ENCODE measurements at places on chromosomes 2 and 18.

DNA sequence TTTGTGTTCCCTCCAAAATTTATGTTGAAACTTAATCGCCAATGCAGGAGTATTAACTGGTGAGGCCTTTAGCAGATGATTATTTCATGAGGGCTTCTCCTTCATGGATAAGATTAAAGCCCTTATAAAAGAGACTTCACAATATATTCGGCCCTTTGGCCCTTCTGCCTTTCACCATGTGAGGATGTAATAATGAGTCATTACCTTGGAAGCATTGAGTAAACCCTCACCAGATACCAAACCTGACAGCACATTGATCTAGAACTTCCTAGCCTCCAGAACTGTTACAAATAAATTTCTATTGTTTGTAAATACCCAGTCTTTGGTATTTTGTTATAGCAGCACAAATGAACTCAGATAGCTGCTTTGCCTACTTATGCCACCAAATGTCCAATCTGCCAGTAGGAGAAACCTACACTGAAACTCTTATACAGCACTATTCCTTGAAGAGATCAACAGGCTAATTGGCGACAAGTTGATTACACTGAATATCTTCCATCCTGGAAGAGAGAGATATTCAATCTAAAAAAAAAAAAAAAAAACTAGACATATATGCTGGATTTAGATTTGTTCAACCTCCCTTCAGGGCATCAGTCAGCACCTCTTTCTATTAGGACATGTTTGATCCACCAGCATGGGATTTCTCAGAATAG is 125.9 kb upstream of the COL5A2 start:
- peak; percentile 50 for DNase-seq

- DNase-seq, result peak; percentile 40
Measured at GRCh38 chr2:99380376-99381010, 43.3 kb downstream of the EIF5B start.

GRCh38 chr2:33307659-33308270 is 168.7 kb upstream of the RASGRP3 start:
- DNase-seq, result no peak

DNA sequence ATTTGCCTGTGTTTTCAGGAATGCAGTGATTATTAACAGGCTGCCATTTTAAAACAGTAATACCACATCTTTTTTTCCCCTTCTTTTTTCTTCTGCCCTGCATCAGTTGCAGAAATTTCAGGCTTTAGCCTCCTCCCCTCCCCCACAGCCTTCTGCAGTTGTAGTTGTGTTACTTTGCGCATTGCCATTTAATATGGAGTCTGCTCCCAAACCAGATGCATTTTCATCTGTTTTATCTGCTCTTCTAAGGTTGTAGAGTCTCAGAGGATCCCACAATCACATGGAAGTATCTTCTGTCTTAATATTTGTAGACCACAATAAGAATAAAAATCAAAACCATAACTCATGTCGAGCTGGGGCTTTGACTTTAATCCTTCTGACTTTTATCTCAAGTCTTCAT is 3.8 kb downstream of the ASXL3 start:
- no peak for DNase-seq

GRCh38 chr2:117058366-117058765 is 756.1 kb upstream of the DDX18 start:
- DNase-seq, result peak; percentile 2

DNA sequence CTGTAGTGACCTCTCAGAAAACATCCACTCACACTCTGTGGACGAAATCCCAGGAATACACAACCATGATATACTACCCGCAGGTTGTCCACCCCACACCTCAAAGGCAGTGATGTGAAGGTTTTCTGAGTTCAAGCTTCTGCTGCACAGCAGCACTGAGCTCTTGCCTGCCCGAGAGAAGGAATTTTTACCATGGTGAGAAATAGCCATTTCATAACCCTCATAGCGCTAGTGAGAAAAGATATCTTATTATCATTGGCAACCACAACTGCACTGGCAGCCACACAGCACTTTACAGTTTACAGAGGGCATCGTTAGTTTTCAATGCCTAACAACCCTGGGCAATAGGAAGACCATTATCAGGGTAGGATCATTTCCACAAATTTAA is 36.9 kb downstream of the NAPG start:
- no peak for DNase-seq

GRCh38 chr18:25825979-25826776 is 264.2 kb downstream of the SS18 start:
- DNase-seq, result no peak

- no peak for DNase-seq
Measured at GRCh38 chr2:144780983-144781382, 261.1 kb upstream of the ZEB2 start.

DNA sequence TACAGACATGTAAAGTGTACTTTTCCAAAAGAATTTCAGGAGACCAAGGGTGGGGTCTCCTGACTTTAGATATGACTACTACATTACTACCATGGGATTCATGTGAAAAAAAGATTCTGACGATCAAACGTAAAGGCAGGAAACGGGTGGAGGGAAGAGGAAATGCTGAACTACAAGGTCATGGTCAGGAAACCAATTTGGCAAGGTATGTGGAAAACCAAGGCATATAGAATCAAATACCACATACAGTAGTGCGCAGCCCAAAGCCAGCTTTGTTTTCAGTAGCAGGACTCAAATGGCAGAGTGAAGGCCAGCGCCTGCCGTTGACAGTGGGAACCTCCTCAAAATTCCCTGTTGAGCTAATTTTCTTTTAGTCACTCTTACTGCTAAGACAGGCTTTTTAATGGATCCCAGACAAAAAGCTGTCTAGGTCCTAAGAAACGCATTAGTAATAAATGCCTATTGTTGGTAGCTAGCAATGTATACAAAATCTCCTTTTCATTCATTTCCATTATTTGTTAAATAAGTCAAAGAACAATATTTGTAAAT is 57.6 kb upstream of the SERTAD2 start:
- no peak for DNase-seq

DNA sequence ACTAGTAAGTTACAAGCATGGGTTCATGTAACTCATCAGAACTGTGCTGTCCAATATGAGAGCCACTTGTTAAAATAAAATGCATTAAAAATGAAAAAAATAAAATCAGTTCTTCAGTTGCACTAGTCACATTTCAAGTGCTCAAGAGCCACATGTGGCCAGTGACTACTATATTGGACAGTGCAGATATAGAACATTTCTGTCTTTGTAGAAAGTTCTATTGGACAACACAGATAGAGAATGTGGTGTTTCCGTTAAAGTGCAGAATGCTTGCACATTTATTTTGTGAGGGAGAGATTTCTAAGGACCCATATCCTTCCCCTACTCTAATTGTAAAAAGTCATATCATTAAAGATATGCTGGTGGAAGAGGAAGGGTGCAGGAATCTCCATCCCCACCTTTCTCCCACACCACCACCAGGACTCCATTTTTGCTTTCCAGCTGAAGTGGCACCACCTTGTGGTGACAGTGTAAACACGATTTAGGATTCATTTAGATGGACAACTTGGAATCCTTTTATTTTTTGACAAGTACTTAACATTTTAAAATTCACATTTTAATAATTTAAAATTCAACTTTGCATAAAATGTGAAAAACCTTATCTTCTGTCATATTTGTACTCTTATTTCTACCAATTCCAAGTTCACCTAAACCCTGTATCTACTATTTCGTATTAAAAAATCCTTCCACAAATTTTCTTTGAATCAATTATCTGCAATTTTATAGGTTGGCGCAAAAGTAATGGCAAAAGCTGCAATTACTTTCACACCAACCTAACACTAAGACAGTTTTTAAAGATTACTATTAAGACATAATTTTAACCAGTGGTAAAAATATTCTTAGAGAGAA is 9.4 kb upstream of the CD302 start:
- DNase-seq, result peak; percentile 57

GRCh38 chr18:46053368-46054095 is 18.5 kb downstream of the PSTPIP2 start:
- no peak for DNase-seq

- DNase-seq, result no peak
Measured at GRCh38 chr2:151085181-151085611, 176.5 kb downstream of the RBM43 start.

- DNase-seq, result peak; percentile 33
Measured at GRCh38 chr2:233979748-233980147, 62.6 kb downstream of the TRPM8 start.

DNA sequence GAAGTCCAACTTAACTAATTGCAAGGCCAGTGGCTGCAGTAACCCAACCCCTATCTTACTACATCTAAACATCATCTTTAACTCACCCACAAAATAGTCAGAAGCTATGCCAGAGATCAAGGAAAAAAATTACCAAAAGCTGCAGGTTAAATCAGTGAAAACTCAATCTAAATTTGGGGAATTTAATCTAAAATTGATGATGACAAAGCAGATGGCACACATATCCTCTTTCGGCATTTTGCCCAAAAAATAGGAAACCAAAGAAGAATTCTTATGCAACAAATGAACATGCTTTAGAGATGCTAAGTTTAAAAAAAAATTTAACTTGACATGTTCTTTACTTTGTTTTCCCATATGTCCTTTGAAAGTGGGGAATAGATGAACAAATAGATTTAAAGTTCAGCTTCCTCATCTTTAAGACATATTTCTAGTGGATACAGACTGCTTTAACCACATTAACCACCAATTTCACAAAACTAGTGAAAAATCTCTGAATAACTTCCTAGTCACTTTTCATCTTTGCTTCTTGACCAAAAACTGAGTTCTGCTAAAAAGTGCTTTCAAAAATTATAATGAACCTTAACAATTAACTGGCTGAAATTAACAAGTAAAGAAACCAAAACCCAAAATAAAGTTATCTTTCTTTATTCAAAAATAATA is 74.3 kb upstream of the CCDC150 start:
- DNase-seq, result no peak

GRCh38 chr18:23134780-23135549 is at the start of gene CABLES1:
Gene CABLES1, plus strand, starts transcription at chr18:23135485. Its CDS starts 278 bp downstream, at chr18:23135763.
- DNase-seq, result peak; percentile 75

- DNase-seq, result no peak
Measured at GRCh38 chr2:123916531-123916930, 108.6 kb upstream of the CNTNAP5 start.

DNA sequence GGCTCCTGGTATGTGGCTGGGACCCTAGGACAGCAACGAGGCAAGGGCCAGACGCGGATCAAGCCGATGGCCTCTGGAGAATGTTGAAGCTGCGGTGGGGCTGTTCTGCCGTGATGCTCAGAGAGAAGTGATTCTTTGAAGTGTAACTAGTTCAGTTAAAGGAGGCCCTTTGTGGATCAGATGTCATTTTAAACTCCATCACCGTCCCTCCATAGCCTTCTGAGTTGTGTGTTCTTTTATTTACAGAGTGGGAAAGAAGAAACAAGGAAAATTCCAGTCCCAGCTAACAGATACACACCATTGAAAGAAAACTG is 403 bp downstream of the PNO1 start:
- DNase-seq, result no peak

- DNase-seq, result no peak
Measured at GRCh38 chr2:121608967-121609366, 40.3 kb downstream of the CLASP1 start.

- DNase-seq, result no peak
Measured at GRCh38 chr18:50938912-50939311, 28.9 kb upstream of the ELAC1 start.

DNA sequence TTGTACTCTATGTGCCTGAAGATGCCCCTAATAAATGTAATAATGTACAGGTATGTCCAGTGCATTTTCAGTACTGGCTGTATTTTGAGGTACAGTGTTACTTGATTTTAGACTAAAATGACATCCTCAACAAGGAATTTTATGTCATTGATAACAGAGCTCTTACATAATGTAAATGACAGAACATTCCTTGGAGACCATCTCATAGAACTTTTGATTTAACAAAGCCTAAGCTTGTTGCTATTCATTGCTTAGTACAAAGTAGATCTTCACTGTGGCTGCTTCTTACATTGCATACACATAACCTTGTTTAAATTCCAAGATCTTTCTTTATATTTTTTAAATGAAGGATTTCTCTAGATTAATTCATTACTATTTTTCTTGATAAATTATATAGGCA is 24.1 kb downstream of the DYNC1I2 start:
- no peak for DNase-seq

DNA sequence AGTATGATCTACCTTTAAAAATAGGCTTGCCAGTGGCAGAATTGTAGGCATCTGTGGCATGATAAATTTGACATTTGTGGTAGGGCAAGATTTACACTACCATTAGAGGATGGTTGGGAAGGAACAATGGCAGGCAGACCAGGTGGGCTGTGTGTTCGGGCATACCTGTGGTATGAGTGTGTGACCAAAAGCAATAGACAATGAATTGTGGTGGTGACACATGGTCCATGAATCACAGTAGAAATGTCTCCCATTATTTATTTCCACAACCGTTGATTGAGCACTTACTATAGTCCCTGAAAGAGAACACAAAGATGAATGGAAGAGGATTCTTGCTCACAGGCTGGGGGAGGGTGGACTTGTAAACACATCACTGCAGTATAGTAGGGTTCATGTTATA is 29.9 kb upstream of the RUFY4 start:
- peak; percentile 95 for DNase-seq

- peak; percentile 9 for DNase-seq
Measured at GRCh38 chr18:78406743-78407465, 572.7 kb upstream of the SALL3 start.

GRCh38 chr2:134231301-134231964 is 22.4 kb upstream of the MGAT5 start:
- no peak for DNase-seq

- DNase-seq, result no peak
Measured at GRCh38 chr2:38301969-38302702, 74.9 kb downstream of the ATL2 start.

DNA sequence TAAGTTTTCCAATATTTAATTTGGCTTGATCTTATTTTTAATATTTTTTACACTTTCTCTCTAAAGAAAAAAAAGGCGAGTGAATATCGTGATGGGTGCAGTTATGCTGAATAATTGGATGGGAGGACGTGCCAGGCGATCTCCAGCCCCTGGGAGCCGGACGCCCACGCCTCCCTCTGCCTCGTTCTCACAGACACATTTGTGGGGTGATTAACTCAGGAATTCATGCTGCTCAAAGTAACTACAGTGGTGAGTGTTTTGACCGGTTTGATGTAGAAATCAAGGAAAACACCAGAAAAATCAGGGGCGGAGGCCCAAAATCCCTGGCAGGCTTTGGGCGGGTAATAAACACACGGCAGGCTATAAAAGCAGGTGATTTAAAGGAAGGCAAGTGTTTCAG is 736.8 kb upstream of the SALL3 start:
- peak; percentile 9 for DNase-seq

GRCh38 chr2:230327418-230328154 is 593 bp downstream of the SP140L start:
- peak; percentile 39 for DNase-seq

Measured in kidney tubule cell (primary cell).